ENCODE measurements at places on chromosomes 13 and 19.

- DNase-seq = no peak
Observed at GRCh38 chr13:111335298-111335697, 14.9 kb downstream of the TEX29 start.

- peak; percentile 20 for DNase-seq
Observed at GRCh38 chr19:10603873-10604459, 16.9 kb upstream of the AP1M2 start.

DNA sequence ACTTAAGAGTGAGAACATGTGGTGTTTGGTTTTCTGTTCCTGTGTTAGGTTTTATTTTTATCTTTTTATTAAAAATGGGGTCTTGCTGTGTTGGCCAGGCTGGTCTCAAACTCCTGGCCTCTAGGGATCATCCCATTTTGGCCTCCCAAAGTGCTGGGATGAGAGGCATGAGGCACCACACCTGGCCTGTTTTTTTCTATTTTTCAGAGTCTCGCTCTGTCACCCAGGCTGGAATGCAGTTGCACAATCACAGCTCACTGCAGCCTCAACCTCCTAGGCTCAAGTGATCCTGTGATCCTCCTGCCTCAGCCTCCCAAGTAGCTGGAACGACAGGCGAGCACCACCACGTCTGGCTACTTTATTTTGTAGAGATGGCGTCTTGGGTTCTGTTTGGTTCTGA lies 7.6 kb downstream of the ZNF574 start:
- DNase-seq = no peak

GRCh38 chr19:47176071-47176626 lies 45.5 kb downstream of the SAE1 start:
- DNase-seq = no peak

DNA sequence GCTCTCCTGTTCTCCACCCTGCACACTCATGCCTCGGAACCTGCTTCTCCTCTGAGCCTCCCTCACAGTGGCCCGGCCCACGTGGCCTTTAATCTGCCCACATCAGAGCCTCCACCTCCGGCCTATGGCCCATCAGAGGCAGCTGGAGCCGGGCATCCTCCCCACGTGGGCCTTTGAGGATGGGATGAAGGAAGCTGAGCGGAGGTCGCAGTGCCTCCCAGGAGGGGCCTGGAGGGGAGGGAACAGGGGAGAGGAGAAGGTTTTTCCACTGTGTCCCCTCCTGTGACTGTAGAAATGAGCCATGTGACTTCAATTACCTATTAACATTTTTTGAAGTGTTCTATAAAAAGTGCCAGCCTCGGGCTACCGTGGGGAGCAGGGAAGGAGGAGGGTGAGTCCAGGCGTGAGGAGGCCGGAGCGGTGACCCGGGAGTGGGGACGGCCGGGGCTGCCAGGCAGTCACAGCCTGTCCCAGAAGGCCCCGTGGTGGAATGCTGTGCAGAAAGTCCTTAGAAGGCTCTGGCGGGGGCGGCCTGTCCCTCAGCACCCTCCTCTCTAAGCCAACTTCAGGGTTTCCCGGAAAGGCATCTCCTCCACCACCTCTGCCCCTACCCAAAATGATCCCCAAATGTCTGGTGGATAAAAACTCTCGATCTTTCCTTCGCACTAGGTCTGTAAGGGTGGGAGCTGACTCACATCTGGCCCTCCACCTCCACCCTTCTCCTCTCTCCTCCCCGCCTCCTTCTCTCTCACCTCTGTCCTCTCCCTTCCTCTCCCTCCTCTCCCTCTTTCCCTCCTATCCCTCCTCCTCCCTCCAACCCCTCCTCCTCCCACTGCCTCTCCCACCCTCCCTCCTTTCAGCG lies 24.8 kb upstream of the SLC1A5 start:
- no peak for DNase-seq

Data from activated CD4-positive, alpha-beta T cell treated with anti-CD3 and anti-CD28 coated beads, Interleukin-2, amount 50 U/mL, for 4 hours (primary cell).